Activated B cell treated with CpG ODN at 0.5 μM for 24 hours (primary cell): ENCODE measurements at places on chromosomes 5 and 9. TPM values are rescaled to one million over a fixed set of nuclear protein-coding genes. Genes with fewer than 3 reads are reported as not detected.

GRCh38 chr9:113614843-113615648, 151.5 kb downstream of the RGS3 start:
- peak overlapping the region; percentile 13 for H3K27ac ChIP-seq
- H3K36me3 ChIP-seq, result no peaks in the 10 kb centered on the region
- DNase-seq, result no peak
- H3K4me1 ChIP-seq, result peaks cover 51% of the 10 kb centered on the region
- H3K27me3 ChIP-seq, result no peaks in the 10 kb centered on the region
- no peak overlapping the region for H3K4me3 ChIP-seq

DNA sequence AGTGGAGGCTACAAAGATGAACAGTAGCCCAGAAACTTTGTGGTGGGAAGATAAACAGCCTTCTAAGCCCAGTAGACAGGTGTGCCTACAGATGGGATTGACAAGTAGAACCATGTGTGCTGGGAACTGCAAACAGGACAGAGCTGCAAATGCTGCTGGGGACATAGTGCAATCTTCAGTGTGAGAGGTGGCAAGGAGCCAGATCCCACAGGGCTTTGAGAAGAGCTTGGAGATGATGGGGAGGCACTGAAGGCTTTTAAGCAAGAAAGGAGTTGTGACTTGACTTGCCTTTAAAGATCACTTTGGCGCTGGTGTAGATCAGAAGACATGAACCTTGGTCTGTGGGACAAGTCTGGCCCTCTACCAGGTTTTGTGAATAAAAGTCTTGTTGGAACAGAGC, 675.2 kb downstream of the ACTL7B start:
- no peak for DNase-seq
- H3K27ac ChIP-seq, result no peak overlapping the region
- no peaks in the 10 kb centered on the region for H3K36me3 ChIP-seq

DNA sequence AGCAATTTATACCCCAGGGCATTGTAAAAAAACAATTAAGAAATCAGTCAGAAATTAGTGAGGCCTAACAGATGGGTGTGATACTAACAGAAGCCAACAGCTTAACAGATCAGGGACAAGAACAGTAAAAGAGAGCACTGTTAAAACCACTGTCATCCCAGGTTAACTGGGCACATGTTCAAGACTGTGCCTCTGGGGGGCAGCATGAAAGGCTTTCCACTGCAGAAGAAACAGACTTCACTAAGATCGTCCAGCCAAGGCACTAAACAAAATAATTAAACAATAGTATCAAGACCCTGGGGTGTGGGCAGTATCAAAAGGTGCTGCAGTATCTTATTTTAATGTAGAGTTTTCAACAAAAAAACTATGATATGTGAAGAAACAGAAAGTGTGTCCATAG, 43.5 kb downstream of the FBN2 start:
- DNase-seq, result no peak
- no peaks in the 10 kb centered on the region for H3K27me3 ChIP-seq
- H3K4me1 ChIP-seq, result no peaks in the 10 kb centered on the region

DNA sequence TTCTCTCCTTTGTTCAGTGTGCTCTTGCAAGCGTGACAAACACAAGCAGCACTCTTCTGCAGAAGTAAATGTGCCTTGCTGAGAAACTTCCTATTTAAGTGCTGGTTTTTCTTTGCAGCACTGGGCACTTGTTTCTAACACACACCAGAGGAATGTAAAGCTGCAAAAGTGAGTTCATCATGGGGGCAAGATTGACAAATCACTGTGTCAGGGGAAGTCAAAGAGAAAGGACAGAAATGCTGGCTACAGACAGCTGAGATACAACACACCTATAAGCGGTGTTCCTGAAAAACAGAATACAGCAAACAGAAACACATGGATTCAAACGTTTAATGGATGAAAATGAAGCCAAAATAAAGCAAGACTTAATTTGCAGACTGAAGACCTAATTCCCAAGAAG, 19.6 kb downstream of the ROR2 start:
- no peak for DNase-seq
- H3K27ac ChIP-seq, result no peak overlapping the region
- no peak overlapping the region for H3K4me3 ChIP-seq

GRCh38 chr5:16563686-16564085, 53.1 kb downstream of the RETREG1 start:
- H3K27me3 ChIP-seq, result no peaks in the 10 kb centered on the region
- H3K27ac ChIP-seq, result no peak overlapping the region

- peaks cover 18% of the 10 kb centered on the region for H3K27me3 ChIP-seq
- no peak for DNase-seq
- no peaks in the 10 kb centered on the region for H3K36me3 ChIP-seq
Measured at GRCh38 chr9:38347946-38348345, 44.6 kb upstream of the ALDH1B1 start.

DNA sequence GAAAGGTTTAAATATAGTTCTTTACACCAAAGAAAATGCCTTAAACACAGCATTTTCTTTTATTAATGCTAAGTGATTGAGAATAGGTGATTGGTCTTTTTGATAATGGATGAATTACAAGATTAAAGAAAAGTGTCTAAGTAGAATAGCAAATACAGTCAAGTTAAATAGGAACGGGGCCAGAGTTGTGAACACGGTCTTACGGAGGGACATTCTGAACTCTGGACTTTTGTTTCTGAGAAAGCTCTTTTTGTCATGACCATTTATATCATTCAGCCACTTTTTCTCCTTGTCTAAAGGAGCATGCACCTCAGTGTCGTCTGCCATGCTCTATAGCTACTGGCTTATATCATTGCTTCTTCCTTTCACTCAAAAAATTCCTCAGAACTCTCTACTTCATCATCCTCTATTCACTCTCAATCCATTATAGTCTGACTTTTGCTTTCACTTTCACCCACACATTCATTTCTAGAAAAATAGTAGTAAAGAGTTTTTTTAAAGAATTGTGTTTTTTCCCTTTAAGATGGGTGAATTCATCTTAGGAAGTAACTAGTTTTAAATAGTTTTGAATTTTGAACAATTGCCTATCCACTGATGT, 263.0 kb upstream of the FBXL7 start:
- H3K4me3 ChIP-seq, result no peak overlapping the region
- H3K36me3 ChIP-seq, result no peaks in the 10 kb centered on the region
- H3K4me1 ChIP-seq, result no peaks in the 10 kb centered on the region
- H3K27ac ChIP-seq, result no peak overlapping the region
- no peaks in the 10 kb centered on the region for H3K27me3 ChIP-seq
- no peak for DNase-seq

DNA sequence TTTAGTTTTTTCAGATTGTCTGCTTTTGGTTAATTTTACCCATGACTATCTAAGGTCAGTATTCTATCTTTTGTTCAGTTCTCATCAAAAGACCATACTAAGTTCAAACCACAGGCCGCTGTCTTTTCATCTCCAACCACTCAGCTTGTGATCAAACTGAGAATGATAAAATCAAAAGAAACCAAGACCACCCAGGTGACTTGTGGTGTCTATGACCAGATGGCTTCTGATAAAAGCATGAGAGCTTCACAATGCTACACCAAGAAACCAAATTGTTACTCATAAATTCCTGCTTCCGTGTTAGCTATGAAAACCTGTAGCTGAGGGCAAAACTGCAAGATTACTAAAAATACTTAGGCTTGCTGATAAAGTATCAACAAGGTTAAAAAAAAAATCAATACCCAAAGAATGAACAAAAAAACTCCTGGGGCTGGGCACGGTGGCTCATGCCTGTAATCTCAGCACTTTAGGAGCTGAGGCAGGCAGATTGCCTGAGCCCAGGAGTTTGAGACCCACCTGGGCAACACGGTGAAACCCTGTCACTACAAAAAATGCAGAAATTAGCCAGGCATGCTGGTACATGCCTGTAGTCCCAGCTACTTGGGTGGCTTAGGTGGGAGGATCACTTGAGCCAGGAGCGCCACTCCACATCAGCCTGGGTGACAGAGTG, 25.8 kb upstream of the GPX8 start:
- H3K27me3 ChIP-seq, result peaks cover 17% of the 10 kb centered on the region
- no peak overlapping the region for H3K27ac ChIP-seq
- H3K36me3 ChIP-seq, result no peaks in the 10 kb centered on the region
- no peak for DNase-seq
- H3K4me3 ChIP-seq, result no peak overlapping the region
- no peaks in the 10 kb centered on the region for H3K4me1 ChIP-seq

Gene DROSHA
- total RNA-seq, result 53.8 and 59.8 TPM in 2 replicates

Gene IFNA21
- not detected in 2 replicates for total RNA-seq

Gene CCNO
- not detected in 2 replicates for total RNA-seq

Gene GGTA1
- total RNA-seq, result not detected in 2 replicates
